ENCODE measurements at places on chromosomes 2 and 18.

DNA sequence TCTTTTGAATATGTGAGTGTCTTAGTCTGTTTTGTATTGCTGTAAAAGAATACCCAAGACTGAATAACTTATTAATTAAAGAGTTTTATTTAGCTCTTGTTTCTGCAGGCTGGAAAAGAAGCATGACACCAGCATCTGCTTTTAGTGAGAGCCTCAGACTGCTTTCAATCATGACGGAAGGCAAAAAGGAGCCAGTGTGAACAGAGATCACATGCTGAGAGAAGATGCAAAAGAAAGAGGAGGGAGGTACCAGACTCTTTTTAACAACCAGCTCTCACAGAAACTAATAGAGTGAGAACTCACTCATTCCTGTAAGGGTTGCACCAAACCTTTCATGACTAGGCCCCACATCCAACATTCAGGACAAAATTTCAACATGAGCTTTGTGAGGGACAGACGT lies 101.6 kb upstream of the HNMT start:
- no peak for DNase-seq

DNA sequence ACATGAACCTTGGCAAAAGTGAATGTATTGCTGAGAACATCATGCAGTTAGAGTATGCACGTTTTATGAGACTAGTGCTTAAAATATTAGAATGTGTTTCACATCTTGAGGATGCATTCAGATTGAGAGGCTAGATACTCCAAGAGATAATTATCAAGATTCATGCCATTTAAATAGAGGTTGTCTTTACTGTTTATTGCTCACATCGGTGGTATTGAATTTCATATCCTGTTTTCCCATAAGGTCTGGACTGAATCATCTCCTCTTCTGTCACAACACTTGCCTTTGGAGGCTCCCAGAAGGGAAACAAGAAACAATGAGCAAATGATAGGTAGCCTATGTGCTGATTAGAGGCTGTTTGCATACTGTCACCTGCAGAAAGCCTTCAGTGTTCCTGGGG lies 83.8 kb downstream of the CLHC1 start:
- DNase-seq: peak; percentile 81

DNA sequence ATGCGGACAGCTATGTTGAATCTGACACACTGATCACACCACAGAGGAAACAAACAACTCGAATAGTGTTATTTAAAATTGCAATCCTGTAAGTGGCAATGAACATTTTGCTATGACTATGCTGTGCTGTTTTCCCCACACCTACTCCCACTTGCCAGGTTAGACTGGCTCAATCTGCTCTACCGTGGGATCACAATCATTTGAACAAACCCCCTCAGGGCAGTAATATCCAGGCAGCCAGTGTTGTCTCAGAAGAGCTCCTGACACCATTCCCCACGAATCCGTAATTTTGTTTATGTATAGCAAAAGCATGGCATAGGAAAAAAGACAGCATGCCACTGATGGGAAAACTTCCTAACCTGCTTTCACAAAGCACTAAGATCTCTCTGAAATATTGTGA lies 284.3 kb downstream of the ERBB4 start:
- DNase-seq: no peak

DNA sequence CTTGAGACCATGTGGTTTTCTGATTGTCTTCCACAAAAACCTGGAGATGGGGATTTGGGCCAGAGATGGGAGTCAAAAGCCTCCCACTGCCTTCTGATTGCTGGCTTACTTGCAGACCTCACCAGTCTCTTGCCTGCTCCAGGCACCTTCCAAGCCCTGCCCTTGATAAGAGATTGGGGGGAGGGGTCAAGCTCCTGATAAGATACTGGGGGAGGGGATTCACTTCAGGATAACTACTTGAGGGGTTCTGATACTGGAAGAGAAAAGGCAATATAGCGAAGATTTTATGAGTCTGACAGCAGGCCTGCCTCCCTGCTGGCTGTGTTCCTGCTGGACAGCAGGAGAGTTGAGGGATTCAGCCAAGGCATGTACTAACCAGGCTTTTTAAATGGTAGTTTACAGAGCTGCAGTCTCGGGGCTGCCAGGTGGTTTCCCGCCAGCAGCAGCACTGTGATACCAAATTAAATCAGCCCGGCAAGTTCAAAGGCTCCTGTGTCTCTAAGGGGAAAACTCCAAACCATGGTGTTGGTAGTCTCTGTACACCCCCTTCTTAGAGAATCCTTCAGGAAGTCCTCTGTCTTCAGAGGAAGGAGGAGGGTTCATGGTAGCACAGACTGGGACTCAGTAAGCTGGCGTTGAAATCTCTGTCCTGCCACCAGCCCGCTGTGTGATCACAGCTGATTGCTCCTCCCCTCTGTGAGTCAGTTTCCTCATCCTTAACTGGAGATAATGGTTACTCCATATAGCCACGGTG lies 58.3 kb downstream of the FBXO36 start:
- DNase-seq: no peak

- DNase-seq: no peak
Measured at GRCh38 chr2:45120546-45120945, 111.3 kb upstream of the SIX2 start.

DNA sequence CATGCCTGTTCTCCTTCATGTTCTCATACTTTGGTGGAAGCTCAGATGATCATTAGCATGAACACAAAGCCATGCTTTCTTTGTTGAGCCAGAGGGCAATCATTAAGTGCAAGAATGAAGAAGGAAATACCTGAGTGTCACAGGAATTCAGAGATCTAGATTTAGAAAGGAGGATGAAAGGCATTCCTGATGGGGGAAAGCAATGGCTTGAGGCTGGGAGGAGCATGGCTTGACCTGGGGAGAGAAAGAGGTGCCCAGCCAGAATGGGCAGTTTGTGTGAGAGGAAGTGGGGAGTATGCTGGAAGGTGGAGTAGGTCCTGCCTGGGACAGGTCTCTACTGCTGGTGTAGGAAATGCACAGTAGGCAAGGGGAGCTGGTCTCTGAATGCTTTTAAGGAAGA lies 35.1 kb downstream of the SLC4A3 start:
- no peak for DNase-seq

GRCh38 chr2:20141056-20141762 lies 83.7 kb downstream of the SDC1 start:
- DNase-seq: peak; percentile 94

DNA sequence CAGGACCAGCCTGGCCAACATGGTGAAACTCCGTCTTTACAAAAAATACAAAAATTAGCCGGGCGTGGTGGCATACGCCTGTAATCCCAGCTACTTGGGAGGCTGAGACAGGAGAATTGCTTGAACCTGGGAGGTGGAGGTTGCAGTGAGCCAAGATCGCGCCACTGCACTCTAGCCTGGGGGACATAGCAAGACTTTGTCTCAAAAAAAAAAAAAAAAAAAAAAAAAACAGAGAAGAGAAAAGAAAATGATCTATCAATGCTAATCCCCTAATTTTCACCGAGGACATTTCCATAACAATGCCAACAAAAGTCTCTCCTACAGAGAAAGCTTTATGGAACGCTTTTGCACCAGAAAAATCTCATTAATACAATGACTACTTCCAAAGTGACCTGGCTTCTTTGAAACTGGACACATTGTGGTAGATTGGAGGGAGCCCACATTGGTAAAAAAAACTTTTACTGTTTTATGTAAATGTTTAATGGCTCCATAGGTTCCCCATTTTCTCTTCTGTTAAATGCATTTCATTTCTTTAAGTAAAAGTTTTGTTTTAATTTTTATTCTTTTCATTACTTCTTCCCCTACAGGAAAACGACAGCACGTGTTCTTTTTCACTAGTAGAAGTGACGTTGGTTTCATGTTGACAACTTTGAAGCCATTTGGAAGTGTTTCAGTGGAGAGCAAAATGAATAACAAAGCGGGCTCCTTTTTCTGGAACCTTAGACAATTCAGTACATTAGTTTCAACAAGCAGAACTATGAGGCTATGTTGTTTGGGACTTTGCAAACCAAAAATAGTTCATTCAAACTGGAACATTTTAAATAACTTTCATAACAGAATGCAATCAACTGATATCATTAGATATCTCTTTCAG lies 888 bp downstream of the FASTKD2 start:
- DNase-seq: no peak

- no peak for DNase-seq
Measured at GRCh38 chr2:188349019-188349418, 57.3 kb downstream of the GULP1 start.

DNA sequence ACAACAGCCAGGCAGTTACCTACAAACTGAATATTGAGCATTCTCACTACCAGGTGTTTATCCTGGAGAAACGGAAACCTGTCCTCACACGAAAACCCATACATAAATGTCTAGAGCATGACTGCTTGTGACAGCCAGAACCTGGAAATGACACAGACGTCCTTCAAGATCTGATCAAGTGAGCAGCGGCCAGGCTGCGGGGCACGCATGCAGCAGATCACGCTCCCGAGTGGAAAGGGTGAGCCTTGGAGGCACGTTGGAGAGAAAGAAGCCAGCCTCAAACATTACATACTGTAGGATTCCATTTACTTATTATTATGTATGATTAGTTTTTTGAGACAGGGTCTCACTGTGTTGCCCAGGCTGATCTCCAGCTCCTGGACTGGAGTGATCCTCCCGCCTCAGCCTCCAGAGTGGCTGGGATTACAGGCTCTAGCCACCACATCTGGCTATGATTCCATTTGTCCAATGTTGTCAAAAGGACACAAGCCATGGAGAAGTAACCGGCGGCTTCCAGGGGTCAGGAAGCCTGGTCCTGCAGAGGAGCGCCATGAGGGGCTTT lies 22.9 kb upstream of the STK25 start:
- no peak for DNase-seq

- DNase-seq: no peak
Measured at GRCh38 chr2:205614965-205615364, 67.3 kb upstream of the NRP2 start.

GRCh38 chr2:63665091-63665490 lies 76.3 kb downstream of the MDH1 start:
- no peak for DNase-seq

DNA sequence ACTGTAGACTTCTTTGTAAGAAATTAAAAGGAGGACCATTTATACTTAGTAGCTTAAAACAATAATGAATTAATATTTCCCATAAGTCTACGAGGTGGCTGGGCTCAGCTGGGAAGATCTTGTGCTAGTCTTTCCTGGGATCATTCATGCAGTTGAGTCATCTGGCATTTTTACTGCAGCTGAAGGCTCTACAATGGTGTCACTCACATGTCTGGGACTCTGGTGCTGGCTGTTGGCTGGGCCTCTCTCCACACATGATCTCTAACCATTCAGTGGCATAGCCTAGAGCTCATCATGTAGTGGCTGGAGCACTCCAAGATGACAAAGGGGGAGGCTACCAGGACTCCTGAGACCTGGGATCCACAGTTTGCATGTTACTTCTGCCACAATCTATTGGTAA lies 35.5 kb downstream of the CLASP1 start:
- DNase-seq: no peak

GRCh38 chr2:77156599-77156998 lies 365.6 kb downstream of the LRRTM4 start:
- no peak for DNase-seq

GRCh38 chr2:77458216-77458615 lies 64.0 kb downstream of the LRRTM4 start:
- DNase-seq: no peak

DNA sequence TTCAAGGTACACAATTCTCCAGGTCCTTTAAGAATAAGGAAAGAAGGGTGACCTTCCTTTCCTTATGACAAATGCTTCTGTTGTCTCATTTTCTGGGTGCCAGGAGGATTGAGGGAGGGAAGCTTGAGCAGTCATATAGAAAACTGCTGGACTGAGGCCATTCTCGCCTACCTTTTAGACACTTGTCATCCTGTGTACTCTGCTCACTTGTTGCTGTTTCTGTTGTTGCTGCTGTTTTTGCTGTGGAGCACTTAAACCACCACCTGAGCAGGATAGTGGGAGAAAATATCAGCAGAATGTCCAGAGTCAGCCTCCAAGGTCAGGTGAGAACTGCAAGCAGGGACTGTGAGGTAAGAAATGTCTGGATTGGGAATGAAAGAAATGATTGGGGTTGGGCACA lies 2.8 kb downstream of the DNAJC5G start:
- no peak for DNase-seq

DNA sequence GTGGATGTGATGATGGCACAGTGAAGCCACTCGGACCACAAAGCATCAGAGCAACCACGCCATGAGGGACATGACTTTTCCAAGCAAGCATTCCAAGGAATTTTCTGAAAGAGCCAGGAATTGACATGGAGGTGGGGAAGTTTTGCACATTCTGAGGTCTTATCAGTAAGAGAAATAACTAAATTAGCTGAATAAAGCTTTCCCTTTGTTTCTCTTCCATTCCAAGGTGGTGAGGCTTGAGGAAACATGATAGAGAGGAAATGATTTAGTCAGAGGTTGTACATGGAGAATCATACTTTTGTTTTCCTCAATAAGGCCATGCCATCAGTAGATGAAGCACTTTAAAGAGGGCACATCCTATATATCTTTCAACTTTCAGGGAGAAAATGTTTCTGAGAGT lies 115.7 kb upstream of the MMADHC start:
- DNase-seq: no peak

GRCh38 chr18:51437280-51438271 lies 240.1 kb upstream of the MEX3C start:
- no peak for DNase-seq

GRCh38 chr2:228063558-228063957 lies 117.9 kb downstream of the SPHKAP start:
- no peak for DNase-seq

- no peak for DNase-seq
Measured at GRCh38 chr2:62363166-62363565, 142.8 kb downstream of the TMEM17 start.

DNA sequence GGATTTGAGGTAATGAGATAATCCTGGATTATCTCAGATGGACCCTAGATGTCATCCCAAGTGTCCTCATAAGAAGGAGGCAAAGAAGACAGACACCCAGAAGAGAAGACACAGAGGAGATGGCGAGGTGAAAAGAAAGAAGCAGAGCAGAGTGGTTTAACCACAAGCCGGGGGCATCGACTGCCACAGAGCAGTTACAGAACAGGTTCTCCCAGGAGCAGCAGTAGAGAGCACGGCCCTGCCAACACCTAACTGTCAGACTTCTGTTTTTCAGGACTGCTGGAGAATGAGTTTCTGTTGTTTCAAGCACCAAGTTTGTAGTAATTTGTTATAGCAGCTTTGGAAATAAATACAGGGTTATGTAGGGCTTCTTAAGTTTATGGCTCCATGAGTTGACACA lies 437.0 kb downstream of the THSD7B start:
- no peak for DNase-seq

Data from GM04504 (cell line).